ENCODE measurements at places on chromosomes 1 and 21. TPM values are rescaled to one million over a fixed set of nuclear protein-coding genes. Genes with fewer than 3 reads are reported as not detected.

DNA sequence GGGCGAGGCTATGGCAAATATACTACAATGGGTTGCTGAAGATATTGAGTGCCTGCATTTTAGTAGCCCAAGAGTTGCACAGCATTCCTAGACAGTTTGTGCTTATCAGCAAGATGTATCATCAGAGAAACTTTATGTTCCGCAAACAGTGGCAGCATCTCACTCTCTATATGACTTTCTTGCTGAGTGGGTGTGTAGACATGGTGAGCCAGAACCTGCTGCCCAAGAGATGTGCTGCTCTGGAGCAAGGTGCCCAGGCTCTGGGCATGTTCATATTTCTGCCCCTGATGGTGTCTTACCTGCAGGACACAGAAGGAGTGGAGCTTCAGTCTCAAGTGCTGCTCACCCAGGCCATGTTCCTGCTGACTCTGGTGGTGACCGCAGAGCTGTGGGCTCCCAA, 8.2 kb upstream of the RGSL1 start:
- no peak for DNase-seq

GRCh38 chr1:94068096-94068998, 52.6 kb downstream of the ABCA4 start:
- DNase-seq, result no peak

GRCh38 chr1:183263886-183264602, 78.0 kb downstream of the LAMC2 start:
- DNase-seq, result no peak

DNA sequence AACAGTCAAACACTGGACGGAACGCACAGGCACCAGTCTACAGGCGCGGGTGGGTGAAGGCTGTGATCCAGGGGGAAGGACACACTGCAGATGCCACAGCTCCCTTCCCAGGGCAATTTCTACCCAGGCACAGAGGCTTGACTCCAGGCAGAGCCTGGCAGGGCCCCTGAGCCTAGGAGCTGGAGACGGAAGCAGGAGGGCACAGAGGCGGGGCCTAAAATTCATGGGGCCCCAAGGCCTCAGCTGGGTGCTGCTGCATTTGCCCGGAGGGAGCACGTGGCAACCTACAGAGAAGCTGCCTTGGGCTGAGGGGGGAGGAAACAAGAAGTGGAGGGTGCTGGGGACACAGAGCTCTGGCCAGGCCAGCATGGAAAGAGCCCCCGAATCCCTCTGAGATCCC, 41.2 kb downstream of the UBE2G2 start:
- no peak for DNase-seq

GRCh38 chr1:55214934-55215193, 300 bp downstream of the USP24 start:
- peak; percentile 56 for DNase-seq

DNA sequence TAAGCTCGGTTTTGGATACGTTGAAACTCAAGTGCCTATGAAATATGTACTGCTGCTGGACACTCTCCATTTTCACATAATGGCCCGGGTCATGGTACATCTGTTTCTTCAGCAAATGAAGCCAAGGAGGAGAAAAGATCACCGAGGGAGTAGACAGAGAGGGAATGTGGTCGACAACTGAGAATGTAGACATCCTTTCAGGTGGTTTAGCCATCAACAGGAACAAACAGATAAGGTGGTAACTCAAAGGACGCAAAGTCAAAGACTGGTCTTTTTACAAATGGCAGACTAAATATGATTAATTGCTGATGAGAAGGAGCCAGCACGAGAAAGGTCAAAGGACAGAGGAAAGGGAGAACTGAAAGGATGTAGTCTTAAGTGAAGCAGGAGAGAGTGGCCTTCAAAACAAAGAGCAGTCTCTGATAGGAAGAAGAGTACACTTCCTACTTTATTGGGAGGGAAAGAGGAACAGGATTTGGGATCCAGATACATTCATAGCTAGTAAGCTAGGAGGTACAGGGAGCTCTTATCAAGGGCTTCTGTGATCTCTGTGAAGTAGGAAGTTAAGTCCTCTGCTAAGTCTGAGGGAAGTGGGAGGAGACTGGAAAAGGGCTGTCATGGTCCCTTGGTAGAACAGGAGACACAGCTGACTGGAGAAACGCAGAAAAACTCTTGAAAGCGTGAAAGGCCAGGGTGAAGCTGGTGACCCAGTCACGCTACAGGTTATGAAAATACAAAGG, 28.3 kb downstream of the NUP133 start:
- DNase-seq, result no peak

- no peak for DNase-seq
Observed at GRCh38 chr1:157994704-157995582, 1.5 kb downstream of the KIRREL1 start.

GRCh38 chr1:158801396-158801795, 20.4 kb upstream of the OR6N2 start:
- no peak for DNase-seq

DNA sequence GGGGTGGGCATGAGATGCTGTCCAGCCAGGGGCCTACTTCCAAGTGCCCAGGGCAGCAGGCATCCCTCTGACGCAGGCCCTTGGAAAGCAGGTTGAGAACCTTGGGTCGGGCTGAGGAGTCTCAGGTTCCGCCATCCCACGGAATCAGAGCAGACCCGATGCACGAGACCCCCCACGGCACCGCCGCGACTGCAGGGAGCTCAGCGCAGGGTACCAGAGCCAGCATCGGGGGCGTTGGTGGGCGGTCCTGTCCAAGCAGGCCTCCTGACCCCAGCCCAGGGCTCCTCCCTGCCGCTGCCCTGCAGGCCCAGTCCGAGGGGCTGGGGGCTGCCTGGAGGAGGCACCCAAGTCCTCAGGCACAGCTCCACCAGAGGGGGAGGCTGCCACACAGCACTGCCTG, 177.2 kb downstream of the PRDM16 start:
- no peak for DNase-seq

DNA sequence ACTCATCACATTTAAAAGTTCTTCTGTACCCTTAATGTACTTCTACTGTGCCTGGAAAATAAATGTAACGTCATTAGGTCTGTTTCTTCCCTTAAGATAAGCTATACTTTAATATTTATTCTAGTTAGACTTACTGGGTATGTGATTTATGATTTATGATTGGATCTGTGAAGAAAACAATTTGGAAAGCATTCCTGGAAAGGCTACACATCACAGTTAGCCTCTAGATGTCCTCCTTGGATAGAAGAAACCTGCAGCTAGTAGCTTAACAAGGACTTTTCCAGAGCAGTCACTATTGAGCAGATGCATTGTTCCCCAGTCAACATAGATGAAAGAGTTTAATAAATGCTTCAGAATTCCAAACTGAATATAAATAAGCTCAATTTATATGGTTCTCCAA, 22.2 kb upstream of the ABL2 start:
- DNase-seq, result peak; percentile 46

Gene CASZ1
- total RNA-seq, result 2.2 TPM

DNA sequence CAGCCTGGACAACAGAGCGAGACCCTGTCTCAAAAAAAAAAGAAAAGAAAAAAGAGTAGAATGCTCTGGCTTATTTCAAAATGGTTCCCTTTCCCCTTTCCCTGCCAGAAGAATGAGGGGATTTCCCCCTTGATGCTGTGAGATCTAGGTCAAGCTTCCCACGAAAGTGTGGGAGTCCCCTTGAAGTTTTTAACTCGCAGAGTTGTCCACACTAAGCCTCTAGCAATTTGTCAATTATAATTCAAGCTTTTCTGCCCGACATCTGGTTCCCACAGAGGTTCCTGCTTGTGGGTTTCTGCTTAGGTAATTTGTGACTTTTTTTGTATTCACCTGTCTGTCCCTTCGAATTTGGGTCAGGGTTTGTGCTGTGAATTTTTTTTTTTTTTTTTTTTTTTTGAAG, 62.8 kb downstream of the ZFYVE9 start:
- no peak for DNase-seq

Gene TIE1
- total RNA-seq, result not detected

DNA sequence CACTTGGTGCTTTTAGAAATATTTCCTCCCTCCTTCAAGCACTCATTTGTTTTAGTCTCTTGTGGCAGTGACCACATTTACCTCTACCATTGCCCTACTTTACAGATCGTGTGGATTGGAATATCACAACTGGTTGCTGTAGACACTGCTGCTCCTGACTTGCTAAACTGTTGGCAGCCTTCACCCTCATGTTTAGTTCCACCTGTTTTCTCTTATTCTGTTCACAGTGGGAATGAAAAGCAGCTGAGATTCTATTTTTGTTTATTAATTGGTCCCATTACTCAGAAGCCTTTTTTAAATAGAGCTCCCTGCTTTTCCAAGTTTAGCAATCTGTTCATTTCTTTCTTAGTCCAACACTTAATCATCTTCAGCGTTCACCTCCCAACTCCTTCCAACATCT, 308.9 kb downstream of the RWDD3 start:
- no peak for DNase-seq

DNA sequence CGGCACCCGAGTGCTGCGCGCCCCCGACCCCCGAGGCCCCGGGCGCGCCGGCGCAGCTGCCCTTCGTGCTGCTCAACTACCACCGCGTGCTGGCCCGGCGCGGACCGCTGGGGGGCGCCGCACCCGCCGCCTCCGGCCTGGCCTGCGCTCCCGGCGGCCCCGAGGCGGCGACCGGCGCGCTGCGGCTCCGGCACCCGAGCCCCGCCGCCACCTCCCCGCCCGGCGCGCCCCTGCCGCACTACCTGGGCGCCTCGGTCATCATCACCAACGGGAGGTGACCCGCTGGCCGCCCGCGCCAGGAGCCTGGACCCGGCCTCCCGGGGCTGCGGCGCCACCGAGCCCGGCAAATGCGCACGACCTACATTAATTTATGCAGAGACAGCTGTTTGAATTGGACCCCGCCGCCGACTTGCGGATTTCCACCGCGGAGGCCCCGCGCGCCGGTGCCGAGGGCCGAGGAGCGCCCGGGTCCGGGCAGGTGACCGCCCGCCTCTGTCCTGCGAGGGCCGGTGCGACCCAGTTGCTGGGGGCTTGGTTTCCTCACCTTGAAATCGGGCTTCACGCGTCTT, 49.0 kb downstream of the SIM2 start:
- peak; percentile 31 for DNase-seq

GRCh38 chr1:19735440-19736127, 64.1 kb downstream of the TMCO4 start:
- DNase-seq, result peak; percentile 12

- no peak for DNase-seq
Observed at GRCh38 chr1:215076322-215076721, 6.2 kb upstream of the KCNK2 start.

DNA sequence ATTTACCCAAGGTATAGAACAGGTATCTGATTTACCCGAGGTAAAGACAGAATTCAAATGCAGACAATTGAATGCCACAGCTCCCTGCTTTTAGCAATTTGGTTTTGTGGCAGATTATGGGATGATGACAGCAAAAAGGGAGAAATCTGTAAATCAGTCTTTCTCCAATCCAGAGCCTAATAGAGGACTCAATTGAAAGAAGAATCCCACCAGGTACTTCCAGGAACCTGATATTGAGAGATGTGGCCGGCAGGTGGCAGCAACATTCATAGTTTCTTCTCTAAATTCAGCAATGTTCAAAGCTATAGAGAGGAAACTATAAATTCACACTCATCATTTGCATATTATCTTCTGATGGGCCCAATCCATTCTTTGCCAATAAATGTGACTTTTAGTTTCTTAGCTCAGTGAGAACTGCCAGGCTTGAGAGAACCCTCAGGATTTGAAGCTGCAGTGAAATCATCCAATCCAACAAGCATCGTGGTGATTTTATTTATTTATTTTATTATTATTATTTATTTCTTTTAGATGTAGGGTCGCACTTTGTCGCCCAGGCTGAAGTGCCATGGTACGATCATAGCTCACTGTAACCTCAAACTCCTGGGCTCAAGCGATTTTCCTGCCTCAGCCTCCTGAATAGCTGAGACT, 9.8 kb upstream of the PHACTR4 start:
- DNase-seq, result peak; percentile 76

GRCh38 chr1:167905182-167905581, 8.8 kb downstream of the ADCY10 start:
- no peak for DNase-seq

Gene PTPRC
- total RNA-seq, result not detected

DNA sequence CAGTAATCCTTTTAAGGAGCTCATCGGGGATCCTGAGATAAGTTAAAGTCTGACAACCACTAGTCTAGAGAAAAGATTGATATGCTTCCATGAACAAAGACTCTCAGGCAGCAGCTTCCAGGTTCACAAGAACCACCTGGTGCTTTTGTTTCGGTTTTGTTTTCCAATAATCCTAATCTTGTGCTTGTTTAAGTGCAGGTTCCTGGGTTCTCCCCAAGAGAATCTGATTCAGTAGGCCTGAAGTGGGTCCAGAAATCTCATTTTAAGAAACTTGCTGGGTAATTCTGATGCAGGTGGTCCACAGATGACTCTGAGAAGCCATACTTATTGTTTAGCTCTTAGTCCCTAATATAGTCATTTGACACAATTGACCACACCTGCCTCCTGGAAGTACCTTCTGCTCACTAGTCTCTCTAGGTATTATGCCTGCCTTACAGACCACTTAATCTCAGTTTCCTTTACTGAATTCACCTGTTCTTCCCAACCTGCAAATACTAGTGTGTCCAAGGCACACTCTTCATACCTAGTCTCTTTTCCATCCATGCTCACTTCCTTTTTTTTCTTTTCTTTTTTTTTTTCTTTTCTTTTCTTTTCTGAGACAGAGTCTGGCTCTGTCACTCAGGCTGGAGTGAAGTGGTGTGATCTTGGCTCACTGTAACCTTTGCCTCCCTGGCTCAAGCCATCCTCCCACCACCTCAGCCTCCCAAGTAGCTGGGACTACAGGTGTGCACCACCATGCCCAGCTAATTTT, 20.5 kb upstream of the FRRS1 start:
- no peak for DNase-seq
